ENCODE measurements at places on chromosomes 2 and 18.
A peak's percentile ranks its signal among the peaks of the same experiment; 100 is the strongest.

DNA sequence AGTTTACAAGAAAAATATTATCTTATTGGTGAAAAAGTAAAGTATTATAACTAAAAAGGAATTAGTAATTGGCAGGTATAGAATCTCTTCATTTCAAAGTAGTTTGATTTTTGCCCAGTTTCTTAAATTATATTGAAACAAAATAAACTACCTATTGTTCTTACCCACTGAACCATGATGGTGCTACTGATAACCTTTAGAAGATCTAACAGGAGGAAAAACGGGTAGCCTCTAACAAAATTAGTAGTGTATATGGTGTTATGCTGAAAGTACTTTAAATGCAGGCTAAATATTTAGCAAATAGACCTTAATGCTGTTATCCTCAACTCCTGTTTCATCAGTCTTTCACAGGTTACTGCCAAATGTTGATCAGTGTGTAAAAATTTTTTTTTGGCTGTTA, 19.1 kb downstream of the MRPS9 start:
- DNase-seq, result no peak

DNA sequence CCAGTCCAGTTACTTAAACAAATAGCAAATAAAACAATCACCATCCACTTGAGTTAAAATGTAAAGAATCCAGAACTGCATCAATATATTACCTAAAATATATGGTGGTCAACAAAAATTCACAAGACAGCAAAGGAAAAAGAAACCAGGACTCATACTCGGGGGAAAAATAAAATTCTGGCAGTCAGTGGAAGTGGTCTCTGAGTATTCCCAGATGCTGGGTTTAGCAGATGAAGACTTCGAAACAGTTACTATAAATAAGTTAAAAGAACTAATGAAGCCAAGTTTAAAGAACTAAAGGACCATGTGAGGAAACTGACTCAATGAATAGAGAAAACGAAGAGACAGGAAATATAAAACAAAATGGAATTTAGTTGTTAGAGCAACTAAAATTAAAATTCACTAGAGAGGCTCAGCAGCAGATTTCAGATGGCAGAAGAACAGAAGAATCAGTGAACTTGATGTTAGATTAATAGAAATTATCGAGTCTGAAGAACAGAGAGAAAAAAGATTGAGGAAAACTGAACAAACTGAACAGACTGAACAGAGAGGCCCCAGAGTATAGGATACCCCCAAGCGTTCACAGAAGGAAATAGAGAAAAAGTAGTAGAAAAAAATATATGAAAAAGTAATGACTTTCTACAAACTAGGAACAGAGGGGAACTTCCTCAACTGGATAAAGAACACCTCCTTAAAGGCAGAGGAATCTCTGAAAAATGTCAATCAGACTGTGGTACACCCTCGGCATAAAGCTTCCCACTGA, 27.9 kb downstream of the MGAT4A start:
- no peak for DNase-seq

DNA sequence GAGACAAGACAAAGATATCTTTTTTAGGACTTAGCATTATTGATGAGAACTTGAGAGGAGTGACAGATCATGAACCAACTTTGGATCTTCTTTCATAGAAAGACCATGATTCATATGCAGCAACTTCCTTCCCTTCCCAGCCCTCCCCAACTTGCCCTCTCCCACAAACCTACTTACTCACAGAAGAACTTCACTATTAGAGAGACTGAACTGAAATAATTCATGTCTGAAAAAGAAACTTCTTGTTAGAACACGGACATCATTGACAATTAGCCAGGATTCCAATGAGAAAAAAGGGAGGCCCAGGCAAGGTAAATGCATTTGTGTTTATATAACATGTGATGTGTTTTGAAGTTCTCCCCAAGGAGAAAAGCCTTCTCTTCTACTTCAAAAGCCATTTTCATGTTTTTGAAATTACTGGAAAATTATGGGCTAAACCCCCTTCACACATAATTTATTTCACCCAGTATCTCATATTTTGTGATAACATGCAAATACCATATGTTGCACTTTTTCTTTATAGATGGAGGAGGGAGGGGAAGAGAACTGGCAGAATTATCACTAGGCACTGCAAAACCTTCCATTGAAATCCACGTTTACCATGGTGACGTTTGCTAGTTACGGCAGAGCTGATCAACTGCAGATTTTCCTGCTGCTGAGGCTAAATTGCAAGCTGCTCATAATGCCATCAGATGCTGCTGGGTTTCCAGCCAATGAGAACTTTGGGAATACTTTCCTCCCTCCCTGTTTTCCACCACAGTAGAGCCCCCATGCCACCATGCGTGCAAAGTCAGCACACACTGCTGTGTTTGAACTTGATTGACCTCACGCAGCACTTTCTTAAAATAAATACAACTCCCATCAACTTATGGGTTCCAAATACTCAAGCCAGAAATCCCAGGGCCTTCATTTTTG, 294.7 kb downstream of the MEIS1 start:
- no peak for DNase-seq

- peak; percentile 46 for DNase-seq
Observed at GRCh38 chr18:76491776-76492668, 3.0 kb downstream of the ZNF516 start.

GRCh38 chr18:58091099-58091611, 47.1 kb downstream of the NEDD4L start:
- no peak for DNase-seq

GRCh38 chr2:238304116-238304515, 15.7 kb upstream of the PER2 start:
- no peak for DNase-seq

DNA sequence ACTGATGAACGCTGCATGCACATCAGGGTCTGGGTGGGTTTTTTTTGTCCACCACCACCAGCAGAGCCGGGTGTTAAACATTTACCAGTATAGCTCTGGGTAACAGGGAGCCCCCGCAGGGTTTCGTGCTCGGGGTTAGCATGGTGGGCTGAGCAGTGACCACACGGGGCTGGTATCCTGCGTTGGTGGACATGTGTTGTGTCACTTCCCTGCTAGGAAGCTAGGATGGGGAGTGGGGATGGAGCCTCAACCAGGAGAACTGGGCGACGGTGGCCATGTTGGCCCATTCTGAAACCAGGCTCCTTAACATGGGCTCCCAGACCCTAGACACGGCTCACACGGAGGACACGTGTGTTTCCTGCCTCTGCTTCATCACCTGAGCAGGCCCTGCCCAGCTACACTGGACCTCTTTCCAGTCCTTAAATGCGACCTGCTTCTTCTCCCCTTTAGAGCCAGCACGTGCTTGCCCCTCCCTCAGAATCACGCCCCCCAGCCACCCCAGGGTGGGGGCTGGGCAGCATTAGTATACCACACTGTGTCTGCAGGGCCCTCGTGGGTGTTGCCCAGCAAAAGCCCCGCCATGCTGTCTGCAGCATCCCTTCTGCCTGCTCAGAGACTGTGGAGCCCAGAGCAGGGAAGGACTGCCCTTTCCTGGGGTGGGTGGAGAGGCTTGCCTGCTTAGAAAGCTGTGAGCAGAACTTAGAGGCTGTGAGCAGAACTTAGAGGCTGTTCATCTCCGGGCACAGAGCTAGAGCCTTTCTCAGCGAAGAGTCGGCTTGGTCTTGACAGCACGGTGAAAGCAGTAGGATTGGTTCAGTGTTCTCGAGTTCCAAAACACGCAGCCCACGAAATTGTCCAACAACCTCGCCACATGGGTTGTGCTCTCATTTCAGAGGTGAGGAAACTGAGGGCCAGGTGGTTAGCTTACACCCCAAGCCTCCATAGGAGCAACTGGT, 142.1 kb downstream of the KLHL29 start:
- no peak for DNase-seq

DNA sequence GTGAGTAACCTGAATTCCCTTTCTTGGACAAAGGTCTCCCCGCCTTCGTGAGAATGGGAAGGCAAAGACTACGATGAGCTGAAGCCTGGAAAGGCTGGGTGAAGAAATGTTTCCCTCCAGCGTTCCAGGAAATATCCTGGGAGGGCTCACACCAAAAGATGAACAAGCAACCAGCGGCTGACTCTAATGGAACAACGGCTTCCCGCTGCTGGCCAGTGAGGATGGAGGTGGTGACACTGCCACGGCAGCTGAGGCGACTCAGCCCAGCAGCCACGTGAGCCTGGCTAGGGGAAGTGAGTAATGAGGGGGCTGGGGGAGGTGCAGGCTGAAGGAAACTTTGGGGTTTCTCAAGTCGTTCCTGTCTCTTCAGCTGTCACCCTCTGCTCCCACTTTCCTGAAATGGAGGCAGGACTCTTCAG, 105.0 kb upstream of the SMAD7 start:
- peak; percentile 16 for DNase-seq

GRCh38 chr18:45012286-45012685, 331.6 kb downstream of the SETBP1 start:
- DNase-seq, result no peak

DNA sequence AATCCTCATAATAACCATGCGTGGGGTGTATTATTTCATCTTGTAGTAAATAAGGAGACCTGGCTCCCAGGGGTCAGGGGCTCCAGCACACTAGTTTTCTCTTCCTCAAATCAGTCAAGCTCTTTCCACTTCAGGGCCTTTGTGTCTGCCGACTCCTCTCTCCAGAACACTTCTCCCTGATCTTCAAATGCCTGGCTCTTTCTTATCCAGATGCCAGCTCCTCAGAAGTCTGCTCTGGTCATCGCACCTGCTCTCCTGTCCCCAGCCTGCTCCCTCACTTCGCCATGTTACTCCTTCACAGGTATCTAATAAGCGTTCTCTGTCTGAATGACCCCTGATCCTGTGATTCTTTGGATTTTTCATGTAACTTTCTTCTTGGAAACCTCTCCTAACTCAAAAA, 62.0 kb downstream of the GYPC start:
- DNase-seq, result no peak

DNA sequence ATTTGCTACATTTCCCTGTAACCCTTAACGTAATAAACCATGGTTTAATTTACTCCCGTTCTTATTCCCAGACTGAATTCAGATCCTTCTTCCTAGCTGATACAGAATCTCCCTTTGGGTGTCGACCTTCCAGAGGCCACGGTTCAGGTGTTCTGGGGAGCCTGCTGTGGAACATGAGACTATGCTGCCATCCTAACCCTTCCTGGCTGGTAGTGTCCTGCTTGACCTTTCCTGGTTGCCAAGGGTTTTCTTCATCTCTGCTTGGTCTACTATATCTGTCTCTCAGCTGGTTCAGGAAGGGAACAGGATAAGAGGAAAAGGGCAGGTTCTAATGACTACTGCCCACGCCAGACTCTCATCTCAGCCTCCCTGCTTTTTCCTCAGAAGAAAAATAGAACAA, 36.5 kb downstream of the STAT1 start:
- DNase-seq, result no peak

DNA sequence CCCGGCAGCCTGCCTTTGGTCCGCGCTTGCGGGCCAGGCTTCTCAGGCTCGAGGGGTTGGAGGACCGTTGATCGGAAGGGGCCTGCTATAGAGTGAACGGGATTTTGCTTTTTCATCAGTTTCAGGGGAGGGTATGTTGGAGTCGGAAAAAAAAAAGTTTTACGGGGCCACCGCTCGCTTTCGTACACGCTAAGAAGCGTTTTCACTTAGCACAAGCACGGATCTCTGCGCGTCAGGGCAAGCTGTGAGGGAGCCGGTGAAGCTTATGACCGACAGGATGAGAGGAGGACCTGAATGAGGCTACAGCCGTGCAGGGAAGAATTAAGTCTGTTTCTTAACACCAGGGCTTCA, 443 bp downstream of the CPSF3 start:
- peak; percentile 37 for DNase-seq

DNA sequence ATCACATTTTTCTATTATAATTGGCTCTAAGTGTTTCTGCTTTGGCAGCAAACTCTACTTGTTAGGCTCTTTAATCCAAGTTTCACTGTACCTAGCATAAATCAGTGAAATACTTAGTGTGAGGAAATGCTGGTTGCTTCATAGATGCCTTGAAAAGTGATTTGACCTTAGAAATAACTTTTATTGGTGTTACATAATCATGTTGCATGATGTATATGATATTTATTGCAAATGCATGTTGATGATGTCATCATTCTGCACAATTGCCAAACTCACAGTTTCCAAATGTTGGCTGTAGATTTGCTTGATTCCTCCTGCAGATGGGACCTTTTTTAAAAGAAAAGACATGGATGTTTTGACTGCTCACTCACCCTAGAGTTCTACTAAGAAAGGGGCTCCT, 137.6 kb upstream of the BCL2L11 start:
- no peak for DNase-seq

- DNase-seq, result peak; percentile 6
Observed at GRCh38 chr18:8706791-8707555, 1.6 kb downstream of the MTCL1 start.

GRCh38 chr2:229620289-229620688, 94.1 kb downstream of the DNER start:
- DNase-seq, result no peak

GRCh38 chr2:113890253-113891235, 655 bp downstream of the ACTR3 start:
- peak; percentile 69 for DNase-seq

DNA sequence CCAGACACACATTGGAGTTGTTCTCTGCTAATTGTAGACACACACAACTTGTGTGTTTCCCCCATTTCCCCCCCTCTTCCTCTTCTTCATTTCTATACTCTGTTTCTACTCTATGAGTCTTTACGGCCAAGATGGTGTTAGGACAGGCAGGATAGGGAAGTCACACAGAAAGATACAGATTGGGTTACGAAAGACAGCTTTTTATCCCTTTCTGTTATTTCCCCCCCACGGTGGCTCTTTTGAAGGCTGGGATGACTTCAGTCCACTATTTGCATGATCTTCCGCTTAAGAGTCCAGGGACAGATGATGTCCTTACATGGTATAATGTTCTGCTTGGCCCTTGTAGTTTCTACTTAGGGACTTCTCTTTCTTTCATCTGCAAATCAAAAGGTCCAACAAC, 1.6 kb upstream of the EMILIN2 start:
- no peak for DNase-seq

- no peak for DNase-seq
Observed at GRCh38 chr2:112630268-112630667, 15.5 kb upstream of the SLC20A1 start.

DNA sequence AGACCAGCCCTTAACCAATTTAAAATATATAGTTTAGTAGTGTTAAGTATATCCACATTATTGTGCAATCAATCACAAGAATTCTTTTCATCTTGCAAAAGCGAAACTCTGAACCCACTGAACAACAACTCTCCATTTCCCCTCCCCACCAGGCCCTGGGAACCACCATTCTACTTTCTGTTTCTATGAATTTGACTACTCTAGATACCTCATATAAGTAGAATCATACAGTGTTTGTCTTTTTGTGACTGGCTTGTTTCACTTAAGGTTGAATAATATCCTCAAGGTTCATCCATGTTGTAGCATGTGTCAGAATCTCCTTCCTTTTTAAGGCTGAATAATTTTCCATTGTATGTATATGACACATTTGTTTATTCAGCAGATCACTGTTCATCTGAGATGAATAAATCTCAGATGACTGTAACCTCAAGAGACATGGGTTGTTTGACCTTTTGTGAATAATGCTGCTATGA, 8.1 kb upstream of the SOS1 start:
- peak; percentile 57 for DNase-seq

GRCh38 chr18:49678440-49678839, 116.6 kb downstream of the LIPG start:
- DNase-seq, result no peak

GRCh38 chr2:46862514-46862913, 53.1 kb downstream of the MCFD2 start:
- no peak for DNase-seq

Measured in stimulated activated CD4-positive, alpha-beta T cell treated with anti-CD3 and anti-CD28 coated beads, Interleukin-4, amount 100 ng/mL, for 1 hour (primary cell).